ENCODE measurements at places on chromosomes 5 and 9.

GRCh38 chr5:116564312-116564711, 10.3 kb downstream of the SEMA6A start:
- no peak for DNase-seq

- DNase-seq = no peak
These were observed 22.7 kb downstream of the CSF1R start for GRCh38 chr5:150063638-150064037.

DNA sequence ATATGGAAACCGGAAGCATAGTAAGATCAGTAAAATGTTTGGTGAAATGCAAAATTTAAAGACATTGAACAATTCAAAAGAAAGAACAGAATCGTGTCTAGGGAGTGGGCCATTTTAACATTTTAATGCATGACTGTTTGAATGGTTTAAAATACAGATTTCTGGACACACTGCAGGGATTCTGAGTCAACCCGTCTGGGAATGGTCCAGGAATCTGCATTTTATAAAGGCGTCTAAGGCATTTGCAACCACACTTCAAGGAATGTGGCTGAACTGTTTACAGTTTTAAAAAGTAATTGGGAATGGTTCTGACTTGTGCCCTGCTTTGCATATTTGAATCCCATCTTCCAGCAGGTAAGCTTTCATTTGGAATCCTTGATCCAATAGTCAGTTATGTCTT, 811.7 kb upstream of the WWC1 start:
- DNase-seq = no peak

DNA sequence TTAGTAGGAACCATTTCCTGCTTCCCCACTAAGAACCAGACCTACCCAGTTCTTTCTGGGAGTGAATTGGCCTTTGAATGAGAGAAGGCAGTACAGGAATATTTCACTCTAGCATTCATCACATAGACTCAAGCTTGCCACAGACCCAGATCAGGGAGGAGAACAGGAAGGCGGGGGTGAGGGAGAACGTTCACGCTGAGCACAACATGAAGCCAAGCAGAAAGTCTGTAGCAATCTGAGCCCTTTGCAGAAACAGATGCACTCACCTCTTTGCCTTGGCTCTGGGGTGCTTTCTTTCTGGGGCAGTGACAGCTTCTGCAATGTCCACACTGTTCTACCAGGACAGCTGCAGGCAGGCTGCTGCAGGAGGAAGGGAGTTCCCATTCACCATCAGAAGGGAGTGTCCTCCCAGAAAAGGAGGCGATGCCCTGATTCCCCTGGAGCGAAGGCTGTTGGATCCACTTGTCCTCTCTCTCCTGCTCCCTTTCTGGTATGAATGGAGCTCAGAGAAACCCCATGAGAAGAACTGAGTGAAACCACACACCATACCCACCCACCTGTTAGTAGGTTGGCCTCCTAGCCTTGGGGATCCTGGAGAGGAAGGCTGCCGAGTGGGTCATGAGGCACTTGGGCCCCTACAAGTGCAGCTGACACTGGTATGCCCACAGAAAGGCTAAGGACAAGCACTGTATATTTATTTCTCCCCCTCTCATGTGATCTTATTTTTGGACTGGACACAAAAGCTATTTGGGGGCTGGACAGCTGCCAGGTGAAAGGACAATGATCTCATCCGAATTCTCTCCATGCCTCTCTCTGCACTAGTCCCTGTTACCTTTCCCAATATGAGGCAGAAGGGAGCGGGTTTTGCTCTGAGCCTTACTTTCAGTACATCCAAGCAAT, 11.7 kb upstream of the FGF1 start:
- DNase-seq = peak; percentile 78

DNA sequence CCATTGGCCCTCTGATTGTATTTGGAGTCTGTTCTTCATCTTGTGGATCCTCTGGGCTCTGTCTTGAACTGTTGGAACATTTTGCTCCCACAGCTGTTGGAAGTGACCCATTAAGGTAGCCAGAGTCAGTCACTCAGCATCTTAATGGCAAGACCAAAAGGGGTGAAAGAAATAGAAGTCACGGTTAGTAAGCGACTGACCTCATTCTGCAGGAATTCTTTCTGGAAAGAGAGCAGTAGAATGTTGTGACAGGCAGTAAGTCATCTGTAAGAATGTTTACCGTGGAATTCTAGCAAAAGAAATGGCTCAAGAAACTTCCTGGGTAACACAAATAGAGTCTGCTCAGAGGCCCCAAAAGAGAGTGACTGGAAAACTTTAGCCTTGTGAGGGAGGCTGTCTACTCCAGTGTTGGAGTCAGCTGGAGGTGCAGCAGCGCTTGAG, 28.6 kb upstream of the TNC start:
- no peak for DNase-seq

GRCh38 chr9:34566322-34566721, 23.2 kb downstream of the CNTFR start:
- DNase-seq = peak; percentile 70

DNA sequence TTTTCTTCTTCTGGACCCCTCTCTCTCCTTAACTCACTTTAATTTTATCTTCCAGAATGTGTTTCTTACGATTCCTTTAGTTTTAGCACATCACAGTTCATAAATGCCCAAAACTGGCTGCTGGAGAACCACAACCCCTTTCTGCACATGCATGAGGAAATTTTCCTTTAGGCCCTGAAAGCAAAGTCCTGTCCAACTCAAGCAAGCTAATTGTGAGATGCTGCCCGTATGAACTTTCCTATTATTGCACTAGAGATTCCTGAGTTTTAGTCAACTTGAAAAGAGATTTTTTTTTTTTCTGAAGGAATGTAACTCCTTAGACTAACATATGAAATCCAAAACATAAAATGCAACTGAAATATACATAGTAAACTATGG, 52.1 kb upstream of the DAB2 start:
- no peak for DNase-seq

- no peak for DNase-seq
These were observed 141.7 kb downstream of the SPOCK1 start for GRCh38 chr5:137357436-137357835.

DNA sequence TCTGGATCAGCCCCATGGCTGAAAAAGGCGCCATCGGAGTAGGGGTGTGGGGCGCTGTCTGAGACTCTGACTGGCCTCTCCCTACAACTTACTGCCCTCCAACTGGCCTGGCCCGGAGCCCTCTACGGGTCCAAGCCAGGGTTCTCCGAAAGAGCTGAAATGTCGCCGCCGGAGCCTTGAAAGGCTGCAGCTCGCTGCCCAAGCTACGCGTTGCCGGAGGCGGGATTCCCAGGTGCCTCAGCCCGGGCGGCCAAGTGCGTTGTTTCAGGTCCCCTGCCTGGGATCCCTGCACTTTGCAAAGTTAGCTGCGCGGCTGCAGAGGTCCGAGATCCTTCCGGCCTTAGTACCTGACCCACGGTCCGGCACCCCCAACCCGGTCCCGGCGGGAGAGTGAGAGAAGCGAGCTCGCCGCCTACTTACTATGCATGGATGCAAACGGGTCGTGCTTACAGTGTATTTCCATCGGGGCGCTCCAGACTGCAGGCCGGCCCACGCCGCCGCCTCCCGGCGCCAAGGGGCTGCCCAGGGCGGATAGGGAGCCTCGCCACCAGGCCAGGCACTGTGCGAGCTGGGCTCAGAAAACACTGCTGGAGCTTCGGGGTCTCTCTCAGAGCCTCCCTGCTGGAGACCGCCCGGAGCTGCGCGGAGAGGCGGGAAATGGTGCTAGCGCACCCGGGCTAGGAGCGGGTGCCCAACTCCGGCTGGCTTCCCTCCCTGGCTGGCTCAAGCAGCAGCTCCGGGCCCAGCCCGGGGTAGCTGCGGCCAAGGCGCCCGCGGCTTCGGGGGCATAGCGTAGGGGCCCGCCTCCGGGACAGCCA, 7.7 kb downstream of the PAX5 start:
- no peak for DNase-seq

GRCh38 chr5:36416605-36417004, 114.9 kb upstream of the RANBP3L start:
- no peak for DNase-seq

GRCh38 chr5:72488756-72489155, 18.5 kb downstream of the ZNF366 start:
- DNase-seq = no peak

DNA sequence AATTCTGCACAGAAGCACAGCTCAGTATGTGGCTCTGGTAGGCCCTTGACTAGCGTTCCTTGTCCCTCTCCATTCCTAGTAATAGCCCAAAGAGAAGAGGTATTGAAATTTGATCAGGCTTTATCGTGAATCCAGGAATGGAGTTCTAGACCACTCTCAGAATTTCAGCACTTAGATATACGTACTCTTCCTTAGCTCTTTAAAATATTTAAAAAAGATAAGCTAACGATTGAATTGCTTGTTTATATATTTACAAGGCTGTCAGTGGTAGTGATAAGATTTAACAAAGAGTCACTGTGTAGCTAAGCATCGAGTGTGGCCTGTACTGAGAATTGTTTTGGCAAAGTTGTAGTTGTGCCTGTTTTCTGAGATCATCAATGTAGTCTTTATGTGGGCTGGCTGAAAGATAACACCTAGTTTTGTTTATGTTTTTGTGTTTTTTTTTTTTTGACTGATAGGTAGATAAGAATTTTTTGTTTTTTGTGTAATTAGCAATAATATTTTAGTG, 2.5 kb downstream of the KIAA1958 start:
- DNase-seq = no peak

GRCh38 chr5:160169326-160169725, 50.1 kb upstream of the PWWP2A start:
- DNase-seq = no peak

DNA sequence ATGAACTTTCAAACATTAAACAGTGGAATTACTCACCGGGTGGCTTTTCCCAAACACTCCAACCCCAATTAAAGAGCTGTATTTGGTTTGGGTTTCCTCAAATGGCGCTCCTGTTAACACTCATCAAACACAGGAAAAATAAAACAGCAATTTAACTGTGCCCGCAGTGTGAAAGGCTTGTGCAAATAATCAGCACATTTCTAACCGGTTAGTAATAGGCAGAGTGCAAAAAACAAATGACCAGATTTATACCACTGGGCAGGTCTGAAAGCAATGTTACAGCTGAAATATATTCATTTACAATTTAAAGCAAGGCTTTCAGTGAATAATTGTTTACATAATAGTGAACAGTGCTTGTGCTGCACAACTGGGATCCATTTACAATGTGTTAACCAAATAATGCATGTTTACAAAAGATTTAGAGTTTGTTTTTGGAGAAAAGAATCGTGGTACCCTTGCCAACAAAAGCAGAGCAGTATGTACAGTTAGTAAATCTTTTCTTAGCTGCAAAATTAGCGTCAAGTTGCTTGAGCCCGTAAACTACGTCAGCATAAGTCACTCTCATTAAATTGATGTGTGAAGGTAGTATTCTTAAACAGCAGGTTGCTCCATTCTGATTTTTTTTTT, 662.9 kb upstream of the ZNF608 start:
- DNase-seq = no peak

GRCh38 chr5:158739951-158740757, 359.6 kb downstream of the EBF1 start:
- peak; percentile 37 for DNase-seq

GRCh38 chr9:16206518-16206917, 653.7 kb downstream of the CCDC171 start:
- DNase-seq = no peak

DNA sequence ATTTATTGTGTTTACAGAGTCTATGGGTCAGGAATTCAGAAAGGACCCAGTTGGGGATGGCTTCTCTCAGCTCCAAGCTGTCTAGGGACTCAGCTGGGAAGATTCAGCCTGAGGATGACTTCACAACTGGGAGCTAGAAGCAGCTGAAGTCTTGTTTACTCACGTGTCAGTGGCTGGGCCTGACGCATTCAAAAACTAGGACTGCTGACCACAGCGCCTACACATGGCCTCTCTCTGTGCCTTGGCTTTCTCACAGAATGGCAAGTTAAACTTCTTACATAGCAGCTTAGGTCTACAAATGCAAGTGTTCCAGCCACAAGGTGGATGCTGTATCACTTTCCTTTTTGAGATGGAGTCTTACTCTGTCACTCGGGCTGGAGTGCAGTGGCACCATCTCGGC, 16.3 kb upstream of the PPP2CA start:
- DNase-seq = peak; percentile 49
